ENCODE measurements at places on chromosomes 3 and 15.

- peak; percentile 44 for DNase-seq
These were observed 838.5 kb downstream of the TUSC7 start for GRCh38 chr3:117547956-117548550.

DNA sequence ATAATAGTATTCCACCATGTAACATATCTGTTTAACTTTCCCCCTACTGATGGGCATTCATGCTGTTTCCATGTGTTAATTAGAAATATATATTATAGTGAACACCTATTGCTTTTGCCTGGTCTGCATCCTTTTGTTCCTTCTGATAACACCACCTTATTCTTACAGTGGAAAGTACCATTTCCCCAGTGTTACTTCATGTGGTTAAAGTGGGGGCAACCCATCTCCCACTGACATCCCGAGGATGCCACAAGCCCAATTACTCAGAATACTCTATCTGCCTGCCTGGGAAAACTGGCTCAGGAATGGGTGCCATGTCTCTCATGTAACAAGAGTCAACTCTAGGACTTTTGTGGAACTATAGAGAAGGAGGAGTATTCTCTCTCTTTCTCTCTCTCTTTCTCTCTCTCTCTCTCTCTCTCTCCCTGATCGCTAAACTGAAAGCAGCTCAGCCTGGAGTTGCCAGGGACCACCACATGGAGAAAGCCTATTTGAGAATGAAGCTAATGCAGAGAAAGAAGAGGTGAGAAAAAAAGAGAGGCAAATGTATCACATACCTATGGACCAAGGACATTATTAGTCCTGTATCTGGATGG is 66.4 kb upstream of the PPIB start:
- no peak for DNase-seq

GRCh38 chr3:127816783-127817405 is 5.4 kb downstream of the MGLL start:
- DNase-seq, result no peak

GRCh38 chr3:66808891-66809594 is 189.1 kb upstream of the KBTBD8 start:
- no peak for DNase-seq

DNA sequence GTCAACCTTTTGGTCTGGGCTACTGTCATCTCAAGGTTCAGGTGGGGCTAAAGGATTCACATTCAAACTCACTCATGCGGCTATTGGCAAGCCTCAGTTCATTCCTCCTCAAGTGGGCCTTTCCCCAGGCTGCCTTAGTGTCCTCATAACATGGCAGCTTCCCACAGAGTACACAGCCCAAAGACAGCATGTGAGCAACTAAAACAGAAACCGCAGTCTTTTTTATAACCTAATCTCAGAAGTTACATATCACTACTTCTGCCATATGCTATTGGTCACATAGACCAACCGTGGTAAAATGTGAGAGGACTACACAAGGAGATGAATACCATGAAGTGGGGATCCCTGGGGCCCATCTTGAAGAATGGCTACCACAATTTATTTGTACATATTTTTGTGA is 4.5 kb upstream of the CEP70 start:
- no peak for DNase-seq

- no peak for DNase-seq
These were observed 618.5 kb downstream of the FGF12 start for GRCh38 chr3:192108820-192109219.

GRCh38 chr3:144497452-144497851 is 525.8 kb downstream of the DIPK2A start:
- DNase-seq, result no peak

DNA sequence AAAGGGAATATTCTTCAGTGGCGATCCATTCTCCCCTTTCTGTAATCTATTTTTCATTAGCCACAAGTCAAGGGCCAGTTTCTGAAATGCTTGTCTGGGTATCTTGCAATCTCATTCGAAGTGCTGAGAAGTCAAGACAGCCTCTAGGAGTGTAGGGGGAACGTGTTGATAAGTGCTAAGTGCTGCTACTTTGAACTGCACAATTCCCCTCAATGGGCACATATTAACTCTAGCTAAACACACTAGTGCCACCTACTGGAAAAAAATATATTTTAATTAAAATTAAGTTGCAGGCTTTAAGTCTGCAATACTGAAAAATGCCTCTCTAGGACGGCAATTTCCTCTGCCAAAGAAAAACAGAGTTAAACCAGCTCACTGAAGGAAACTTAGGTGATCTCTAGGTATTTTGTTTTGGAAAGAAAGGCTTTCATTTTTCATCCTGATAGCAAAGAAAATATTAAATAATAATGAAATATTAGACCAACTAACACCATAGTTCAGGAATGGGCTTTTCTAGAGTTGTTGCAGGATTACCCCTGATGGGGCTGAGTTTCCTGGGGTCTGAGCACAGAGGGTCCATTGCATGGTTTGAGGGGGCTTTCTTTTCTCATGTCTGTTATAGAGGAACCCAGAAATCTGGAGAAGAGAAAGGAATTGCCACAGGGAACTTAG is 181.9 kb upstream of the KBTBD8 start:
- no peak for DNase-seq

GRCh38 chr15:80667936-80668335 is 27.2 kb upstream of the ABHD17C start:
- no peak for DNase-seq

DNA sequence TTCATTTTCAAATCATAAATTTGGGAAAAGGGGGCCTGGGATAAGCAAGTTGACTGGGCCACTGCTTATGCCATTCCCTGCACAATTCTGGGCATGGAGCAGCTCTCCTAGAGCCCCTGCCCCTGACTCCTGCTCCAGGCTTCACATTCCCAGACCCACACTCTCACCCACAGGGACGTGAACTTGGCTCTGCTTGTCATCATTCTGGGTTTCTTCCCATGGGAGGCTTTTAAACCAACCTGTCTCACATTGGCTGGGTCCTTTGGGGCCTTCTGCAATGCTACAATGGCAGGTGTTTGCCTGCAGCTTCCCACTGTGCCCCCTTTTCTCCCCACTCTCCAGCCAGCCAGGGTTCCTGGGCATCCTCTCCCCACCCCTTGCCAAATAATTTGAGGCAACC is 49.1 kb downstream of the CYP19A1 start:
- no peak for DNase-seq

- DNase-seq, result no peak
These were observed 8.4 kb downstream of the COLQ start for GRCh38 chr3:15513116-15513515.

GRCh38 chr15:78681281-78682003 is 40.4 kb upstream of the CHRNB4 start:
- no peak for DNase-seq

- no peak for DNase-seq
These were observed 11.2 kb upstream of the TMEM212 start for GRCh38 chr3:171831936-171832335.

DNA sequence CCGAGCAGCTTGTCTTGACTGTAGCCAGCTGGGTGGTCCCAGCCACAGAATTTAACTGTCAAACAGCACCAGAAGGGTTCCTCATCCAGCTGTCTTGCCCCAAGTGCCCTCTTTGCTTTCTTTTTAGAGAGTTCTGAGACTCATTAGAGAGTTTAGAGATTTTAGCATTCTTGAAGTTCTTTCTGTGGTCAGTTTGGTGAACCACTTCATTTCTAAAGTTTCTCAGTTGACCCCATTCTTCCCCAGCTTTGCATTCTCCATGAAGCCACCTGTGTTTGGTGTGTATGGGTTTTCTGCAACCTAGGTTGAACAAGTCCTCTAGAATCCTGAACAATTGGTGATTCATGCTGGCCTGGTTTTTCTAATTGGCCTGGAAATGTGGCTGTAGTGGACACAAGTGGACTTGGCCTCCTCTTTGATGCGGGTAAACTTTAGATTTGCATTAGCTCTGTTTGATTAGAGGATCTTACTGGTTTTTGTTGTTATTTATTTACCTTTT is 33.7 kb downstream of the FLNB start:
- no peak for DNase-seq

GRCh38 chr15:65197337-65197645 is 12.1 kb upstream of the CLPX start:
- DNase-seq, result no peak

- DNase-seq, result no peak
These were observed 16.9 kb upstream of the IGSF10 start for GRCh38 chr3:151477591-151478334.

GRCh38 chr15:26087395-26087794 is 224.3 kb upstream of the ATP10A start:
- no peak for DNase-seq
